ENCODE measurements at places on chromosomes 2 and 18. TPM values are rescaled to one million over a fixed set of nuclear protein-coding genes. Genes with fewer than 3 reads are reported as not detected.

The CYRIA gene
- total RNA-seq, result 1.3 TPM

The NOP58 gene
- 53.7 TPM for total RNA-seq

The TEX44 gene
- total RNA-seq, result not detected

The STK39 gene
- total RNA-seq, result 10.2 TPM

The HJURP gene
- total RNA-seq, result 4.4 TPM

The NOSTRIN gene
- total RNA-seq, result 3.0 TPM

The BCL2 gene
- 12.8 TPM for total RNA-seq

The KYNU gene
- 6.1 TPM for total RNA-seq

The HRH4 gene
- total RNA-seq, result 0.07 TPM

The HOXD8 gene
- total RNA-seq, result 7.3 TPM

The STK25 gene
- 315 TPM for total RNA-seq

The ELOA2 gene
- total RNA-seq, result not detected

The LYG2 gene
- 9.6 TPM for total RNA-seq

The CD226 gene
- 0.26 TPM for total RNA-seq

The SLC20A1 gene
- total RNA-seq, result 19.2 TPM

The FAP gene
- total RNA-seq, result 2.2 TPM

The POTEC gene
- total RNA-seq, result not detected

The CXCR4 gene
- total RNA-seq, result 3.9 TPM

The LBX2 gene
- 0.55 TPM for total RNA-seq

The PRKAG3 gene
- total RNA-seq, result not detected

The SPDYA gene
- 0.71 TPM for total RNA-seq

The ACADL gene
- total RNA-seq, result 2.5 TPM

The FAM168B gene
- 108 TPM for total RNA-seq

The CABLES1 gene
- 52.5 TPM for total RNA-seq

The IL36B gene
- total RNA-seq, result 11.9 TPM

The RGPD3 gene
- 0.65 TPM for total RNA-seq

The SOX11 gene
- 0.03 TPM for total RNA-seq

The NCKAP1 gene
- total RNA-seq, result 160 TPM

The PTPRM gene
- total RNA-seq, result 23.5 TPM

The WNT6 gene
- 5.2 TPM for total RNA-seq

The KIF1A gene
- total RNA-seq, result 3.7 TPM

The PPP1R1C gene
- total RNA-seq, result not detected

The REEP1 gene
- 0.04 TPM for total RNA-seq

The FOXI3 gene
- total RNA-seq, result not detected

The GATA6 gene
- 5.0 TPM for total RNA-seq

The CPLX4 gene
- not detected for total RNA-seq

The KATNAL2 gene
- 4.0 TPM for total RNA-seq

The FAM110C gene
- 25.6 TPM for total RNA-seq

The RFX8 gene
- total RNA-seq, result not detected

The MARCHF4 gene
- 0.13 TPM for total RNA-seq

The CTNNA2 gene
- not detected for total RNA-seq

The BBS5 gene
- total RNA-seq, result 4.7 TPM

The C2orf66 gene
- total RNA-seq, result not detected

The MEP1B gene
- not detected for total RNA-seq

The COL4A4 gene
- 0.27 TPM for total RNA-seq

The DSG2 gene
- 21.7 TPM for total RNA-seq

The CRYGD gene
- total RNA-seq, result not detected

The REG1B gene
- not detected for total RNA-seq

The RGPD4 gene
- total RNA-seq, result not detected

The HAAO gene
- 4.3 TPM for total RNA-seq

The DSC2 gene
- total RNA-seq, result 20.0 TPM

The SATB2 gene
- 2.6 TPM for total RNA-seq

The CCDC150 gene
- 0.22 TPM for total RNA-seq
